Activated T-helper 2 cell treated with anti-CD3 and anti-CD28 coated beads, Interferon-gamma antibody, Interleukin-2, Interleukin-4, amounts not matched to agents 10 μg/mL and 5 μg/mL and 100 μg/mL, durations not matched to agents 14 hours and 24 hours and 36 hours (primary cell): ENCODE measurements at places on chromosomes 5 and 9. TPM values are rescaled to one million over a fixed set of nuclear protein-coding genes. Genes with fewer than 3 reads are reported as not detected.

The PFN3 gene
- total RNA-seq: not detected in 2 replicates

- no peak overlapping the region for H3K27ac ChIP-seq
- no peak overlapping the region for H3K4me3 ChIP-seq
- no peaks in the 10 kb centered on the region for H3K36me3 ChIP-seq
- DNase-seq: no peak
- H3K27me3 ChIP-seq: peaks cover 3% of the 10 kb centered on the region
These were observed 126.1 kb upstream of the EFNA5 start for GRCh38 chr5:107796797-107797196.

The ANKRD31 gene
- total RNA-seq: 0.11 and 0.28 TPM in 2 replicates

GRCh38 chr5:179879003-179879689, 20.5 kb upstream of the MRNIP start:
- no peaks in the 10 kb centered on the region for H3K4me1 ChIP-seq
- DNase-seq: no peak
- no peak overlapping the region for H3K4me3 ChIP-seq
- peaks cover 58% of the 10 kb centered on the region for H3K36me3 ChIP-seq
- no peaks in the 10 kb centered on the region for H3K27me3 ChIP-seq

DNA sequence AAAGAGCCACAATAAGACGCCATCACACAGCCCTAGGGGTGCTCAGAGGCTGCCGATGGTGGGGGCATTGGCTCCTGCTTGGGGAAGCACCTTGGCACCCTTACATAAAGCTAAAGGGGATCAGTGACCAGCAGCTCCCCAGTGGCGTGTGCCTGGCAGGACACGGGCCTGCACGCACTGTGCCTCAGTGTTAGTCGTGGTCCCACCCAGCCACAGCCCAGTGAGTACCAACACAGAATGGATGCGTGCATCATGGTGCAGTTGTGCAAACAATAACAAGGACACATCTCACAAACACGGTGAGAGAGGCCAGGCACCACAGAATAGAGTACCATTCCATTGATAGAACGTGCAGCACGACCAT, 103.2 kb downstream of the WNK2 start:
- DNase-seq: no peak
- H3K36me3 ChIP-seq: no peaks in the 10 kb centered on the region
- H3K27ac ChIP-seq: no peak overlapping the region
- H3K4me1 ChIP-seq: no peaks in the 10 kb centered on the region

DNA sequence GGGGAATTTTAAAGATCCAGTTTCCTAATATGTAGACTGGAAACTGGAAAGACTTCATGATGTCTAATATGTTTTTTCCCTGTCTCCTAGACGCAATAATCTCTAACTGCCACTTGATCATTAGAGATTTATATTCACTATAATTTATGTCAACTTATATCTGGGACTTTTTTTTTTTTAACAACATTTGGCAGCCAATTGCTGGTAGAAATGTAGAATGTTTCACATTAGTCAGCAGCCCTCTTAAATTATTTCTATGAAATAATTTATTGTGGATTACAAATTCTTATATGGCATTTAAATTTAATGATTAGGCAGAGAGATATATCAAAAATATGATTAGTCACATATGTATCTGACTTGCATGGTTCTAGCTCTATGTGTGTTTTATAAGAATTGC, 48.2 kb downstream of the TMEM174 start:
- no peaks in the 10 kb centered on the region for H3K4me1 ChIP-seq
- H3K36me3 ChIP-seq: no peaks in the 10 kb centered on the region
- H3K27me3 ChIP-seq: peaks cover 53% of the 10 kb centered on the region
- DNase-seq: no peak
- H3K27ac ChIP-seq: no peak overlapping the region

The IFNB1 gene
- not detected in 2 replicates for total RNA-seq

- no peak overlapping the region for H3K4me3 ChIP-seq
- H3K27me3 ChIP-seq: no peaks in the 10 kb centered on the region
These were observed 191.9 kb downstream of the FANCC start for GRCh38 chr9:95125652-95126051.

The GAPT gene
- total RNA-seq: not detected in 2 replicates

DNA sequence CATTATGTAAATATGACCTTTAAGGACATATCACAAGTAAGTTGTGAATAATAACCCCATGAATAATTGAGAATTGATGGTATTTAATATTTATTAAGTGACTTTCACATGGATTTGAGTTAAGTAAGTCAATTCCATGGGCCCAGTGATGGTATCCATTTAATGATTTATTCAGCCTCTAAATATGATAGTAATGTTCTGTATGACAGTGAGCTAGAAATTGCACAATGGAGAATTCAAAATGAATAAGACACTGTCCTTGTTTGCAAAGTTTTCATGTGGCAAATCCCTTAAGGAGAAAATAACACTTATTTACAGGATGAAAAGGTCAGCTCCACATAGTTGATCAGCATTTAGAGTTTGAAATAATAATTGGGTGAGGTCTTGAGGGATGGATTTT, 160.7 kb downstream of the PDE4D start:
- H3K4me1 ChIP-seq: no peaks in the 10 kb centered on the region
- no peak overlapping the region for H3K4me3 ChIP-seq
- no peak overlapping the region for H3K27ac ChIP-seq
- no peaks in the 10 kb centered on the region for H3K36me3 ChIP-seq

DNA sequence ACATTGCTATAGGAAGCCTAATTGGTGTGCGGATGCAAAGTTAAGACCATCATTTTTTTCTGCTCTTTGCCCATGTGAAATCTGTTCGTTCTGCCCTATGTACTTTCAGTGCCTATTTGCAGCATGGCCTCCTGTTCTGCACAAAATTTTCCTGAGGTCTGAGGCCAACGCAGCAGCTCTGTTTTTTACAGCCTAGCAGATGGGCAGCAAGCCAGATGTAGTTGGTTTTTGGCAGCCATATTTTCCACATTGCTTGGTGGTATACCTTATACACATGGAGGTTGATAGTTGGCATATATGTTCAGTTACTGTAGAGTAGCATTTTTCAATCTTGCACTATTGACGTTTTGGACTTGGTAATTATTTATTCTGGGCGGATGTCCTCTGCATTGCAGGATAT, 133.5 kb upstream of the MRPS30 start:
- H3K27ac ChIP-seq: no peak overlapping the region
- no peaks in the 10 kb centered on the region for H3K4me1 ChIP-seq
- no peaks in the 10 kb centered on the region for H3K36me3 ChIP-seq
- no peaks in the 10 kb centered on the region for H3K27me3 ChIP-seq
- H3K4me3 ChIP-seq: no peak overlapping the region
- no peak for DNase-seq

GRCh38 chr5:80101993-80102392, 66.8 kb downstream of the THBS4 start:
- no peak for DNase-seq
- H3K36me3 ChIP-seq: peaks cover 8% of the 10 kb centered on the region
- no peak overlapping the region for H3K4me3 ChIP-seq
- no peaks in the 10 kb centered on the region for H3K27me3 ChIP-seq
- H3K27ac ChIP-seq: no peak overlapping the region

DNA sequence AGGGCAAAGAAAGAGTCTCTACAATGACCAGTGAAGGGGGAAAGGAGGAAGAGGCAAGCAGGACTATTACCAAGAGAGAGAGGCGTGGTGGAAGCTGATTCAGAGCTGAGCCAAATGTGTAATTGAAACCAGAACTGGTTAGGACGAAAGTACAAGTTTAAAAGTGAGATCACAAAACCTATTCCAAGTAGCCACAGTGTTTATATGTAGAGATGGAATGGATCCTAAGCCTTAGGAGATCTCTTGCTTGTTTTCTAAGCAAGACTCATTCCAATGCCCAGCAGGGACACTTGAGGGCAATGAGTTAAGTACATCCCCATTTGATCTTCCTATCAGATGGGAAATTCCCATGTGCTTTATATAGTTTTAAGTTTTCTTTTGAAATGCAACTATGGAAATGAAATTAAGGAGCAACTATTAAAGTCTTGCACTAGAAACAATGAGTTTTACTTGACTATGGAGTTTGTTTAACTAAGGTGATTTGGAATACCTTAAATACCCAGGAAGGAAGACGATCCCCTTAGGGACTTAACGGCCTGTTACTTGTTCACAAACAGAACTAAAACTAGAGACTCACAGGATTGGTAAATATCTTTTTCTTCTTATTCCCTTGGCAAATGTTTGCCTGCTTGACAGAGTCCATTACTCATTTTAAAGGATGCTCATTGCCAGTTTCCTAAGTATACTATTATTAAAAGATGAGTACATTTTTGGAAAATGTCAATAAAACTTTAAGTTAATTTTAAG, 51.1 kb upstream of the SNX2 start:
- no peak for DNase-seq
- no peaks in the 10 kb centered on the region for H3K36me3 ChIP-seq
- H3K4me3 ChIP-seq: no peak overlapping the region
- H3K27me3 ChIP-seq: peaks cover 23% of the 10 kb centered on the region
- H3K4me1 ChIP-seq: peaks cover 10% of the 10 kb centered on the region

The B4GALT1 gene
- total RNA-seq: 60.6 and 64.0 TPM in 2 replicates

- H3K27me3 ChIP-seq: no peaks in the 10 kb centered on the region
- H3K4me1 ChIP-seq: no peaks in the 10 kb centered on the region
- no peak overlapping the region for H3K27ac ChIP-seq
- DNase-seq: no peak
- no peaks in the 10 kb centered on the region for H3K36me3 ChIP-seq
- no peak overlapping the region for H3K4me3 ChIP-seq
These were observed 142.9 kb downstream of the TLE1 start for GRCh38 chr9:81546489-81546888.

DNA sequence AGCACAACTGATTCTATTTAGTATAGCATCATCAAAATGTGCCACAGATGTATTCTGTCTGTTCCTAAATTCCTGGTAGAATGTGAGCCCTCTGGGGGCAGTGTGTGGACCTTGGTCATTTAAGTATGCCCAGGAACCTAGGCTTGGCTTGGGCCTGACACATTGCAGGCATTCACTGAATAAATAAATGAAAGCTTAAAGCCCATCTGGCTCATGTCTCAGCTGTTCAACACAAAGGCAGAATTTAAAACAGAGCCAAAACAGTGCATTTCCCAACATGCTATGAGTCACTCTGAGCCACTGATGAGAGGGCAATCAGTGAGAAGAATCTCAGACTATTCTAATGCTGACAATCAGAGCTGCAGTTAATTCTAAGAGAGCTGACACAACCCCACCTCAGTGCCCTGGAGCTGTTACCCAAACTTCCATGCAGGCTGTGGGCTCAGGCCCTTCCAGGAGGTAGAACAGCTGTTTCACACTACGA, 8.1 kb downstream of the FAM193B start:
- no peak for DNase-seq
- no peak overlapping the region for H3K27ac ChIP-seq
- H3K4me3 ChIP-seq: no peak overlapping the region
- H3K4me1 ChIP-seq: peaks cover 7% of the 10 kb centered on the region
- H3K27me3 ChIP-seq: no peaks in the 10 kb centered on the region
- H3K36me3 ChIP-seq: peaks cover 14% of the 10 kb centered on the region

- peaks cover 3% of the 10 kb centered on the region for H3K4me1 ChIP-seq
- H3K36me3 ChIP-seq: no peaks in the 10 kb centered on the region
- H3K27ac ChIP-seq: no peak overlapping the region
- H3K4me3 ChIP-seq: no peak overlapping the region
These were observed 4.8 kb upstream of the TMEM171 start for GRCh38 chr5:73115399-73116051.

DNA sequence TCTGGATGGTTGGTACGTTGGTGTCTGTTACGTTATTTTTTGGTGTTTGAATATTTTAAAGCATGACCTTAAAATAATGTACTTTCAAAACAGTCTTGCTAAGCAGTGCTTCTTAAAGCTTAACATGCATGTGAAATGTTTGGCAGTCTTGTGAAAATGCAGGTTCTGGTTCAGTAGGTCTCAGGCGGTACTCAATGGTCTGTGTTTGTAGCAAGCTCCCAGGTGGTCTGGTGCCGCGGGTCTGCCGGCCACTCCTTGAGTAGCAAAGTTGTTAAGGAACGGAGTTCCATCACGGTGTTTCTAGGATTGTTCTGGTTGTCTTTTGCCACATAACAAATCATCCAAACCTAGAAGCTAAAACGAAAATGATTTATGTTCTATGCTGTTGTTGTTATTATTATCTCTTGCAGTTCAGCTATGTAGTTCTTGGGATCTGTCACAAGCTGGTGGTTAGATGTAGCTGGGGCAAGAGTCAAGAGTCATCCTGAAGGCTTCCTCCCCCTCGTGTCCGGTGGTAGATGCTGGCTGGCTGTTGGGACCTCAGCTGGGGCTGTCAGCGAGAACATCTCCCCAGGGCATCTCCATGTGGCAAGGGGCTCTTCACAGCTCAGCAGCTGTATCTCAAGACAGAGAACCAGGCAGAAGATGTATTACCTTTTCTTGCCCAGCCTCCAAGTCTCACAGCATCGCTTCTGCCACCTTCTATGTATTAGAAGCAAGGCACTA, 186.8 kb downstream of the PALM2AKAP2 start:
- no peak overlapping the region for H3K4me3 ChIP-seq
- DNase-seq: no peak
- H3K27me3 ChIP-seq: peaks cover 2% of the 10 kb centered on the region
- H3K4me1 ChIP-seq: peaks cover 69% of the 10 kb centered on the region
- H3K27ac ChIP-seq: no peak overlapping the region

GRCh38 chr5:90131383-90132133, 278.0 kb downstream of the CETN3 start:
- H3K4me3 ChIP-seq: no peak overlapping the region
- H3K36me3 ChIP-seq: no peaks in the 10 kb centered on the region
- no peak for DNase-seq
- no peak overlapping the region for H3K27ac ChIP-seq
- H3K4me1 ChIP-seq: no peaks in the 10 kb centered on the region
- H3K27me3 ChIP-seq: no peaks in the 10 kb centered on the region

GRCh38 chr9:116099821-116100220, 53.8 kb upstream of the PAPPA start:
- H3K27me3 ChIP-seq: no peaks in the 10 kb centered on the region
- no peak overlapping the region for H3K4me3 ChIP-seq
- H3K36me3 ChIP-seq: no peaks in the 10 kb centered on the region

GRCh38 chr5:62828742-62829603, 250.4 kb downstream of the LRRC70 start:
- no peak for DNase-seq
- no peak overlapping the region for H3K4me3 ChIP-seq
- no peaks in the 10 kb centered on the region for H3K4me1 ChIP-seq
- no peaks in the 10 kb centered on the region for H3K36me3 ChIP-seq

DNA sequence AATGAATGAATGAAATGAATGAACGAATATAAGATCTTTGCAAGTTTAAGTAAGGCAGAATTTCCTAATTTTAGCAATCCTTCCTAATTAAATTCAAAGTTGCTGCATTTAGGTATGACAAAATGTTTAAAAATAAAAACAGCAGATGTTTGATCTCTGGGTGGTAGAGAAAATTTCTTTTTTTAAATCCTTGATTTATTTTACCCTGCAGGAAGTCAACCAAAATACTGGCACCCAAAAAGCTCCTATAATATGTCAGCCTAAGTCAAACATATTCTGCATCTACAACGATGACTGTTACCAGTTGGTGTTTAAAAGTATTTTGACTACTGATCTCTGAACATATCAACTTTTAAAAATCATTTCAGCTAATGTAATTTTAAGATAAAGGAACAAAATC, 58.4 kb downstream of the TTC39B start:
- H3K27ac ChIP-seq: no peak overlapping the region
- peaks cover 26% of the 10 kb centered on the region for H3K4me1 ChIP-seq
- H3K27me3 ChIP-seq: no peaks in the 10 kb centered on the region
- DNase-seq: no peak

The PCDHGA12 gene
- 0.11 and 0.16 TPM in 2 replicates for total RNA-seq
